Urothelium cell line (cell line): ENCODE measurements at places on chromosomes 12 and 14.

DNA sequence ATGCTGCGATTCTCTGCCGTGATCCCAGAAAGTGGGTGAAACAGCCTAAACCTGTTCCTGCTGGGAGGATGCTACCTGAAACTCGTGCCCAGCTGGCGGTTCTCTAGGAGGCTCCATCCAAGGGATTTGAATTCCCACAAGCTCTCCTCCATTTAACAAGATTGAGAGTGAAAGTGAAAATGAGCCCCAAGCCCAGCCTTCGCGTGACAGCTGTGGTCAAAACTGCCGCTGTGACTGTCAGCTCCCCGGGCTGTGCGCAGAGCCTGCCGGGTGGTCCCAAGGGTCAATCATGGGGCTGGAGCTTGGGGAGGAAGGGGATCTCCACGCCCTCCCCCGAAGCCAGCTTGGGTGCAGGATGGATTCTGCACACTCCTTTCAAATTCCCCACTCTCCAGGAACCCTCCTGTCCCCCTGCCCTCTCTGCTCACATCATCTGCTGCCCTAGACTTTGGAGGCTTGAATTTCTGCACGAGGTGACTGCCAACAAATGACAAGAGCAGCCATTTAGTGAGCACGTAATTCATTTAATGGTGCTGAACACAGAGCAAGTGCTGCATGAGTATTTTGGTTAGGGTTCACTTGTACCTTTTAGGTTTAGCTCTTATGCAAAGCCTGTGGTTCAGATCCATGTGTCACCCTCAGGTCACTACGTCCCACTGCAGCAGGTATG lies 5.3 kb downstream of the ASB2 start:
- DNase-seq, result no peak

DNA sequence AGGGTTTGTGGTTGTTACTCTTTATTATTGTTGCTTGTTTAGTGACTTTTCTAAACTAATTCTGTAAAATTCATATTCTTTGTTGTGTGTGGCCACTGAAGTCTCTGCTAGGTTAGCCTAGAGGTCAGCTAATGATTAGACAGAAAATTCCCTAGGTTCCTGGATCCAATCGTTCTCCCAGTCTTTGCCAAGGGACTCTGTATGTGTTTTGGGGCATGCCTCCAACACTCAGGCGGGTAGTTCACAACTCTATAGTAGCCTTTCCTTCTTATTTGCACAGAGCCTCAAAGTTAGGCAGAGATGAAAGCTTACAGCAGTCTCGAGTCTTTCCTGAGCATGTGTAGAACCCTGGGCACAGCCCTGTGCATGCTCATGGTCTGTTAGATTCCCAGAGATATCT lies 32.7 kb upstream of the RIN3 start:
- no peak for DNase-seq

GRCh38 chr12:57810450-57810849 lies 8.1 kb downstream of the AVIL start:
- peak; percentile 73 for DNase-seq

GRCh38 chr14:75578786-75579337 lies 442 bp downstream of the FLVCR2 start:
- no peak for DNase-seq

- peak; percentile 19 for DNase-seq
These were observed 783.8 kb downstream of the VRK1 start for GRCh38 chr14:97581016-97581415.

GRCh38 chr14:75854111-75854799 lies 127.5 kb downstream of the TGFB3 start:
- DNase-seq, result no peak

DNA sequence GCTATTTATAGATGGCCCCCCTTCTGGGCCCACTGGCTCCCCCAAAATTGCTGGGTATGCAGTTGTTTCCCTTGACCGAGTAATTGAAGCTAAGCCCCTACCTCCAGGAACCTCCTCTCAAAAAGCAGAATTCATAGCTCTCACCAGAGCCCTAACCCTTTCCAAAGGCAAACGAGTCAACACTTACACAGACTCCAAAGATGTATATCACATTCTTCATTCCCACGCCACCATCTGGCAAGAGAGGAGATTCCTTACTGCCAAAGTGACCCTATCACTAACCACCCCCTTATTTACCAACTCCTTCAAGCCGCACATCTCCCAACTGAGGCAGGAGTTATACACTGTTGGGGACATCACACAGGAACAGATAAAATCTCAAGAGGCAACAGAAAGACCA lies 66.8 kb downstream of the MOK start:
- no peak for DNase-seq

DNA sequence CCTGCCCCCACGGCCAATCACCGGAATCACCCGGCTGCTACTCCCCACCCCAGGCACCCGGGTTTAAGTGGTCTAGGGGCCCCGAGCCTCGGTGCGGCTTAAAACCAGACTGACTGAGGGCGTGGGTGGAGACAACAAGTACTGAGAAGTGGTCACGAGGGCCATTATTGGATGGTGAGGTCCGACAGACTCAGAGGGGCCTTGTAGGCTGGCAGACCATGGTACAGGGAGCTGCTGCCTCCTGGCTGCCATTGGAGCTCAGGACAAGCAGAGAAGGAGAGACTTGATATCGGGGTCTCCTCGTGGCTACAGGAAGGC lies 54.1 kb downstream of the FBRSL1 start:
- no peak for DNase-seq

GRCh38 chr12:7557227-7557626 lies 53.6 kb upstream of the CD163 start:
- no peak for DNase-seq

DNA sequence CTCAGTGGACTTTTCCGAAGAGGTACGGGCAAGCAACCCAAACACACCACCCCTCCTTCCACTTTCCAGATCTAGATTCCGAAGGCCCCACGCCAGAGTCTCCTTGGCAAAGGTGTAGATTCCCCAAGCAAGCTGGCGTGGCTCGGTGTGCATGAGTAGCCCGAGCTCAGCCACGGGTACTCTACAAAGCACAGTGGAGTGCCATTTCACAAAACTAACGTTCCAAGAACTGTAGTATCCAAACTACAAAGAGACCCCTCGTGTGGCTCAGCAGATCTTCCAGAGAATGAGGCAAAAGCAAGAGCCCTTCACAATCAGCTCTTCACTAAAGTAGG lies 72.1 kb downstream of the FOXN3 start:
- DNase-seq, result no peak

DNA sequence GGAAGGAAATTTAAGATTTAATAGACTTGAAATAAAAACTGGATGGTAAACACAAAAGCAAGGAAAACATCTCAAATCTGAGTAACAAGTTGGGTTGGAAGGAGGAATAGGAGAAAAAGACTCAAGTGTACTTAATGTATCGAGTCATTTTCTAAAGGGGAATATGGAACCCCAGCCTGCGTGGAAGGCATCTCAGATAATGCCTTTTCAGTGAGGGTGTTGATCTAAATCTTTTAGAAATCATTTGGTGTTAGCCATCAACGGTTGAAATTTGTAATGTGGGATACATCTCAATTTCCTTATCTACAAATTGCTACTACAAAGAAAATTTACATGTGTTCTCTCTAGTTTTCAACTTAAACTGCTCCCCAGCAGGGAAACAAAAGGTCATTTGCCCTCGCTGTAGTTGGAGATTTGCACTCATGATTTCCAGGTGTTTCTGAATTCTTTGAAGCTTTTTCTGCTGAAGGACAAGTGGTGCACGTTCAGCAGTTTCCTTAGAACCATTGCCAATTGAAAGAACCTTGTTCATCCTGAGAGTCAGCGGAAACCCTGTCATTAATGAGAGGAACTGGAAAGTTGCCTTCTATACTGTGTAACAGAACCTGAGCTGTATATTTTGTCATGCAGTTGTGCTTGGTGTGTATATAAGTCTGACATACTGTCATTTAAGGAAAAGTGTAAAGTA lies 2.2 kb downstream of the PCBP2 start:
- no peak for DNase-seq

DNA sequence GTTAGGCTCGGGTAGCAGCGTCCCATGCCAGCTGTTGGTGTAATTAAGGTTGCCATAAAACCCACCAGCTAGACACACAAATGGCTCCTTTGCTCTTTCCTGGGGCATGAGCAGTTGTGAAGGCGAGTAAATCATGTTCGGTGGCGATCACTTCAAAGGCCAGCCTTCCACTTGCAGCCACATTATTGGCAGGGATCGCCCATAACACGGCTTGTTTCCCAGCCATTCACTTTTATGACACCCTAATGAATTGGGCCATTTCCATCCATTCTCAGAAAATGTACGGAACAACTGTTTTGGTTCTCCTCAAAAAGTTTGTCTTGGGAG lies 63.4 kb downstream of the BEGAIN start:
- no peak for DNase-seq

DNA sequence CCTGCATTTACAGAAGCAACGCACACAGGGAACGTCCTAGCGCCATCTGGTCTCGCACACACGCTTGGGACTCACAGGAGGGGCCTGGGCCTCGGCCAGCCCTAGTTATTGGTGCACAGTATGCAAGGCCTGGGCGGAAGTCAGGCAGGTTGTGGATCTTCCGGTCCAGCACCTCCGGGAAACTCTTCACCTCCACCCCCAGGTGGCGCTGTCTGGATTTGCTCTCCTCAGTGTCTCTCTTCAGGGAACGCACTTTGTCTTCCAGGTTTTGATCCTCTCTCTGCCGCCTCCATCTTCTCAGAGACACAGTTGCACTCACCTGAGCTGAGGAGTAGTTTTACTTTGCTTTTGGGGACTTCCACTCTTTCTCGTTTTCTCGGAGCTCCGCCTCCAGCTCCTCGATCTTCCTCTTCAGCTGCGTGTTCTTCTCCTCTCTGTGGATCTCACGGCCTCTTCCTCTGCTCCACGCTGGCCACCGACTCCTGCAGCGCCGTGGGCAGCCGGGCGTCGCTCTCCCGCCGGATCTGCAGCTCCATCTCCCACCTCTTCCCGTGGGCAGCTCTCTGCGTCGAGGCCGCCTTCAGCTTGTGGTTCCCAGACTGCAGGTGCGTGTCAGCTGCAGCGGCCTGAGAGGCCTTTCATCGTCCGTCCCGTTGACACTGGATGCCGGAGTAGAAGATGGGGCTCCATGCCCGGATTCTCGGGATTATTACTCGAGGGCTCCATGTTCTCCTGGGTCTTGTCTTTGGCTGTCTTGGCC lies 933.8 kb downstream of the TMEM121 start:
- DNase-seq, result peak; percentile 31

DNA sequence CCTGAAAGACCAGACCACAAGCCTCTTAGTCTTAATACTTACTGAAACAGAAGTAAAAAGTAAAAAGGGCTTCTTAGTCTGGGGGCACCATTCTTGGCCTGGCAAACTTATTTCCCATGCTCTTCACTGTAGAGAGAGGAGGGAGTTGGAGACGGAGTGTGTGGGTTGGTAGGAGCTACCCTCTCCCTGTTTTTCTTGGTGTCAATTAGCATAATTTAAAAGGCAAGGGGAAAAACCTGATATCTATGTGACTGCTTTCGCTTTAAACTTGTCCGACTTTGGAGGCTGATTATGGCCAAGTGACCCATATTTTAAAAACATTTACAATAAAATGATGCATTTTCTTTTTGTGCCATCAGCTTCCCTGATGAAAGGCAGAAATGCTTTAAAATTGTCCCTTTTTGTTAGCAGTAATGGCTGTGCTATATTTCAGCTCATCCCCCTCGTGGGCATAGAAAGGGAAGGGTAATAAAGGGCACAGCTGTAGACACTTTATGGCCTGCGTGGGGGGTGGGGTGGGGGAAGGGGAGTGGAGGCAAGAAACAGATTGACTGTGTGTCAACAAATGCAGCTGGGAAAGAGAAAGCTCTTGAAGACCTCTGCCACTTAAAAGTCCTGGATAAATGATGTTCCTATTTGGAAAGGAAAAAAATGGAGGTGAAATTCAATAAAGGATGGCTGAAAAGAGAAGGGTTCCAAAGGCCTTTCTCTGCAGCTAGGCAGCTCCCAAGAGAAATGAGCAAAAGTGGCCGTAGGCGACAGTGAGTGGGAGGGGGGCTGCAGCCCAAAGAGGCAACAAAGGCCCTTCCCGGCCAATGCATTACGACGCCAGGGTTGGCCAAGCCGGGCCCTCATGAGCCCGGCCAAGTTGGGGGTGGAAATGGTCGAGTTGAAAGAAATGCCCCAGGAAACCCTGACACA lies 57.5 kb upstream of the TMEM263 start:
- DNase-seq, result no peak
